ENCODE measurements at places on chromosomes 2 and 18.

DNA sequence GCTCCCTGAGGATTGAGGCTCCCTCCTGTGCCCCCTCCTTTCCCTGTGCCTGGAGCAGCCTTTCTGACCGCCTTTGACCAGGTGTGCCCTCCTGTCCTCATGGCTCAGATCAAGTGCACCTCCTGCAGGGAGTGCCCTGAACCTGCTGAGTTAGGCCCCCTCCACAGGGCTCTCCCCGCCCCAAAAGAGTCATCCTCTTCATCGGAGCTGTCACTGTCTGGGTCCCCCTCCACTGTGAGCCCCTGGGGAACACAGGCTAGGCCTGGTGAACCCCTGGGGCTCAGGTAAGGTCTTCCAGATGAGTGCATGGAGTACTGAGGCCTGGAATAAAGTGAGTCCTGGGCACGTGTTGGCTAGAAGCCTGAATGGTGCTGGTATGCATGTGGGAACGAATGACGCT is 173.5 kb downstream of the INHBB start:
- no peak for DNase-seq

DNA sequence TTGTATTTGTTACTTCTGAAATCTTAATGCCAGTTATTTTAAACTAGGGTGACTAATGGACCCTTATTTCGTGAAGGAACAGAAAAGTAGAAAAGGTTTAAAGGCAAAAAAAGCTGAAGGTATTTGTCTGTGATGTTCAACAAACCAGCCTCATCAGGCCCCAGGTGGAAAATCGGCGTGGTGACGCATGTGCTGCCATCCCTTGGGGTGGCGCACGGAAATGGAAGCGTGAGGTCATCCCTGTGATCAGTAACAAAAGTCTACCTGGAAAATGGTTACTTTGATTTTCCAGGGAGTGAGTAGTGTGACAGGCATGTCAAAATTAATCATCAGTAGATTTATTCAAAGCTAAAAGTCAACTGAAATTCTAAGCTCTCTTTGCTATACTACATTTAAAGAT is 313.2 kb downstream of the GBX2 start:
- no peak for DNase-seq

- no peak for DNase-seq
Measured at GRCh38 chr2:42309366-42309765, 51.7 kb downstream of the COX7A2L start.

GRCh38 chr2:151347906-151348305 is 9.5 kb upstream of the TNFAIP6 start:
- DNase-seq = no peak

DNA sequence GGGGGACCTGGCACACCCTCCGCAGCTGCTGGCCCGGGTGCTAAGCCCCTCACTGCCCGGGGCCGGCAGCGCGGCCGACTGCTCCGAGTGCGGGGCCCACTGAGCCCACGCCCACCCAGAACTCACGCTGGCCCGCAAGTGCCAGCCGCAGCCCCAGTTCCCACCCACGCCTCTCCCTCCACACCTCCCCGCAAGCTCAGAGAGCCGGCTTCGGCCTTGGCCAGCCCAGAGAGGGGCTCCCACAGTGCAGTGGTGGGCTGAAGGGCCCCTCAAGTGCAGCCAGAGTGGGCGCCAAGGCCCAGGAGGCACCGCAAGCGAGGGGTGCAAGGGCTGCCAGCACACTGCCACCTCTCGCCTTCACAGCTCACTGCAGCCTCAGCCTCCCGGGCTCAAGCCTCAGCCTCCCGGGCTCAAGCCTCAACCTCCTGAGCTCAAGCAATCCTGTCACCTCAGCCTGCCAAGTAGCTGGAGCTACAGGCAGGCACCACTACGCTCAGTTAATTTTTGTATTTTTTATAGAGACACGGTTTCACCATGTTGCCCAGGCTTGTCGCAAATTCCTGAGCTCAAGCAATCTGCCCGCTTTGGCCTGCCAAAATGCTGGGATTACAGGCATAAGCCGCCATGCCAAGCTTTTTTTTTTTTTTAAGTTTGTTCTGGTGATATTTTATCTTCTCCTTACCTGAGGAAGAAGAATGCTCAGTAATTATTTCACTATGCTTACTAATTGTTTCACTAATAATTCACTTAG is 71.7 kb upstream of the CDCA7 start:
- no peak for DNase-seq

DNA sequence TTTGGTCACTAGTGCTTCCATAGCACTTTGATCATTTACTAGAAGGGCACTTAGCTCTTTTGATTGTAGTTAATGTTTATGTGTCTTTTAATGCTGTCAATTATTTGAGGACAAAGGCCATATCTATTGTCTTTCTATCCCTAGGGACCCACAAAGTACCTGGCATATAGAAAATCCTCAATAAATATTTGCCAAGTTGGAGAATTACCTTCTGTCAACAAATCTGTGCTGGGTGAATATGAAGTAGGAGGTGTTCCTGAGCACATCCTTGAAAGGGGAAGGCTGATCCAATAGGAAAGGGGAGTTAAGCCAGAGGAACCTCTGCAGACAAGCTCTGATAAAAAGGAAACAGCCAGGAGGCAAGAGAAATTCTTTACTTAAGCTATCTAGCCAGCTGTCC is 8.2 kb downstream of the DPP4 start:
- no peak for DNase-seq

DNA sequence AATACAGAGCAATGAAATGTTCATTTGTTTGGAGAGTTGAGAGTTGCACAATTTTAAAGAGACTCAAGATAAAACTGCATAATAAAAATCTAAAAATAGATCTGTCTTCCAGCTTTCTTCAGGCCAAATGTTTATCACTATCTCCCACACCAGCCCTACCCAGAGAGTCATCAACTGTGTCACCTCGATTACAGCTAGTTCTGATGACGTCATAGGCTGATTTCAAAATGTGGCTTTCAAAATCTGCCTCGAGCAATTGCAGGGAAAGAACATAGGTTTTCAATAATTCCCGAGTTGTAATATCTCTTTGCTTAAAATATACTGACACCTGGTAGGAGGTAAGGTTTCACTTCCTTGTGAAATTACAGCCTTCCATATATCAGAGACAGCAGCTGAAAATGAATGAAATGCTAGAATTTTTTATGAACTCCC is 677.6 kb upstream of the ID2 start:
- DNase-seq = no peak
